ENCODE measurements at places on chromosomes 5 and 9.

GRCh38 chr5:16626696-16627264 is 10.0 kb upstream of the RETREG1 start:
- DNase-seq: no peak

- DNase-seq: no peak
Observed at GRCh38 chr9:96067004-96067403, 191.5 kb downstream of the ERCC6L2 start.

DNA sequence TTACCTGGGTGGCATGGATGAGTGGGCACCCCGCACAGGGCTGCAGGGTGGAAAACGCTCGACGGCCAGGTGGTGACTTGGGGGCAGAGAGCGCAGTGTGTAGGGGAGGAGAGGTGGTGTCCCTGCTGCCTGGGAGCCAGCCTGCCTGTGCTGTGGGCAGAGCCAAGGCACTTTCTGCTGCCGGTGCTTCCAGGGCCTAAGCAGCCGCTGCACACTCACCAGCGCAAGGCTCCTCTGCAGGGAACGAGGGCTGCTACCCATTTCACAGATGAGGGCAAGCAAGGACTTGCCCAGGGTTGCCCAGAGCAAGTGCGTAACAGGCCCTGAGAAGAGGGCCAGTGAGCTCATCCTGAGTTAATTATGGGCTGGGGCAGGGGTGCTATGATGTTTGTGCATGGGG is 62.5 kb downstream of the CRB2 start:
- DNase-seq: no peak

DNA sequence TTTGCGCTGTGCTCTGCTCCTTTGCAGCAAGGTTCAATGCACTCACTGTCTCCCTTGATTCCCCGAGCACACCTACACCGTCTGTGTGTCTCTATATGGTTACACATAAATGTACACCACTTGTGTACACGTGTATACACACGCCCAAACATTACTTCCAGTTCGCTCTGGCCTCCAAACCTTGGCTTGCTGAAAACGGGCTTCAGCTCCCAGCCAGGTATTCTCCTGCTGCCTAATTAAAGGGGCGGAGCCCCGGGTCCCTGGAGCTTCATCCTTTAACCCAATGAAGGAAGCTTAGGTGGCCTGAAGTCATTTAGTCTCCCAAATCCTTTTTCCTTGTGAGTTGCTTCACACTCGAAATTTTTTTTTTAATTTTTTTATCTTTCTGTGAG is 4.6 kb downstream of the ISL1 start:
- DNase-seq: no peak

DNA sequence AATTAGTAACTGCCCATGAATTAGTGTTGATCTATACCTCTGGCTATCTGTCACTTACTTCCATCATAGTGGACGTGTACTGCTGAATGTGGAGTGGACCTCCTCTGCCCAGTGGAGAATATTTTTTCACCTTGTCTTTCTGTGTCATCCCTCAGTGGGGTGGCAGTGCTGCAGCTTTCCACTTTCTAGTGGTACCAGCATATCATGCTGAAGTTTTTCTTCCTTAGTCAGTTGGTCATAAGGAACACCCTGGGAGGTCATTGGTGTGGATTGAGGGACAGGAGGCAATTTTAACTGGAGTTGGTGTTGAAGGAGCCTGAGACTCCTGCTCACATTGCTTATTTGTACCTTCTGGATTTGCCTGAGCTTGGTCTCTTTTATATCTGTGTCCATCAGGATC is 151.7 kb upstream of the ANKH start:
- DNase-seq: no peak

DNA sequence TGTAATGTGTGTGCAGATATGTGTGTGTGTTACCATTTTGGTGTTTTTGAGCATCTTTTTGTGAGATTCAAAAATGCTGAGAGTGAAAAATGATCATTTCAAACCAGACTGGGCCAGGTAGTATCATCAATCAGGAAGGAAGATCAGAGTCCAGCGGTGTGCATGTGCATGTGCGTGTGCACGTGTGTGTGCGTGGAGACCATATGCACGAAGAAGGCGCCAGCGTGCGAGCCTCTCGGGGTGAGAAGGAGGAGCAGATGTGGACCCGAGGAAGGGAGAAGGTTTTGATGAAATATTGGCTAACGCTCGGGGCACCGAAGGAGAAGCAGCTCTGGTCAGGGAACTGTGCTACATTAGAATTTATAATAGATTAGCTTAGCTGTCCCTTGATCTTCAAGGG is 516.4 kb downstream of the CCDC171 start:
- DNase-seq: no peak

- peak; percentile 41 for DNase-seq
Observed at GRCh38 chr9:114413861-114414301, 26.1 kb upstream of the AKNA start.

Data from fibroblast of the aortic adventitia (primary cell).